ENCODE measurements at places on chromosomes 3 and 15.

DNA sequence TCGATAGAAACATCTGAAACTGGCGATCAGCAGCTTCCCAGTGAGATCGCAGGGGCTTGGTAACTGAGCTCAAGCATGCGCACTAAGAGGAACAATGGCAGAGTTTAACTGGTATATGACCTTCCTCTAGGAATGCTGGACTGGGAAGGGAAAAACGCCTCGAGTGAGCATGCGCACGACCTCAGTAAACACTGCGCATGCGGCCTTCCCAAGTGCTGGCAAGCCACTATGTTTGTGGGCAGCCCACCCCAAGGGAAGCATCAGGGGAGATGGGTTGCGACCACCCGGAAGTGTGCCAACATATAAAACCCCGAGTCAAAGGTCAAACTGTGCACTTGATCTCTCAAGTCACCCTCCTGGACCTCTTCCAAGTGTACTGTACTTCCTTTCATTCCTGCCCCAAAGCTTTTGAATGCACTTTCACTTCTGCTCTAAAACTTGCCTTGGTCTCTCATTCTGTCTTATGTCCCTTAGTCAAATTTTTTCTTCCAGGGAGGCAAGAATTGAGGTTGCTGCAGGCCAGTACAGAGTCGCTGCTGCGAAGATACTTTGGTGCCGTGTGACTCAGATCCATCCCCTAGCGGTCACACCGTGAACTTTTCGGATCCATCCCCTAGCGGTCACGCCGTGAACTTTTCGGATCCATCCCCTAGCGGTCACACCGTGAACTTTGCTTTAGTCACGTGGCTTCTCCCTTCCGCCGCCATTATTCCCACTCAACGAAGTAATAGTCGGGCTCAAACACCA lies 243.3 kb downstream of the FAM43A start:
- no peak for DNase-seq
- H3K27ac ChIP-seq, result no peak overlapping the region
- no peaks in the 10 kb centered on the region for H3K36me3 ChIP-seq
- peaks cover 46% of the 10 kb centered on the region for H3K27me3 ChIP-seq
- no peaks in the 10 kb centered on the region for H3K4me1 ChIP-seq

DNA sequence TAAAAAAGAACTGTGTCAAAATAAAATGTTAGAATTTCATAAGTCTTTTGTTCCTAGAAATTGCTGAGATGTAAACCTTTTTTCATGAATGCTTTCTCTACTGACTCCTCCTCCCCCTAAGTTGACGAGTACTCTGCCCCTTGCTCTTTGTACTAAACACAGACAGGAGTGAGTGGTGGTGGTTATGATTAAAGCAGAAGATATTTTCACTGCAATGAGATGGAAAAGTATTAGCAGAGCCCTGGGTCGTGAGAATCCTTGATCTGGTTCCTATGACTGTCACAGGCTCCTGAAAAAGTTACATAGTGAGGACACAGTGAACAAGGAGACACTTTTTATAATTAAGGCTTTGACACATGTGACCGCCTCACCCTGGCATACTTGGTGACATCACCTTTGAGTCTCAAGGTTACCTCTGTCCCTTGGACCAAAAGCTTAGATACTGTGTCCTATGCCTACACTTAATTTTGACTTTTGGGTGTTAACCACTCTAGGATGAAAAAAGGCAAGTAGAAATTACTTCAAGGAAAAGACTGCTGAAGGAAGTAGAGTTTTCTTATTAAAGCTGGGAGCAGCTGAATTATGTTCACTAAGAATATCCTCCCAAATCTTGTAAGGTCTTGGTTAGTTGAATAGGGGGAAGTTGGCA lies 130.4 kb upstream of the LYSMD4 start:
- no peak overlapping the region for H3K27ac ChIP-seq
- H3K36me3 ChIP-seq, result no peaks in the 10 kb centered on the region
- no peak overlapping the region for H3K4me3 ChIP-seq
- no peaks in the 10 kb centered on the region for H3K27me3 ChIP-seq
- no peaks in the 10 kb centered on the region for H3K4me1 ChIP-seq
- DNase-seq, result no peak

GRCh38 chr15:36414670-36415069 lies 164.8 kb upstream of the CDIN1 start:
- H3K27ac ChIP-seq, result no peak overlapping the region
- H3K4me3 ChIP-seq, result no peak overlapping the region
- no peaks in the 10 kb centered on the region for H3K4me1 ChIP-seq
- no peaks in the 10 kb centered on the region for H3K27me3 ChIP-seq
- H3K36me3 ChIP-seq, result no peaks in the 10 kb centered on the region

GRCh38 chr15:88949734-88950400 lies 36.7 kb upstream of the MFGE8 start:
- no peaks in the 10 kb centered on the region for H3K27me3 ChIP-seq
- no peaks in the 10 kb centered on the region for H3K36me3 ChIP-seq
- H3K27ac ChIP-seq, result no peak overlapping the region
- no peaks in the 10 kb centered on the region for H3K4me1 ChIP-seq
- DNase-seq, result no peak
- no peak overlapping the region for H3K4me3 ChIP-seq

DNA sequence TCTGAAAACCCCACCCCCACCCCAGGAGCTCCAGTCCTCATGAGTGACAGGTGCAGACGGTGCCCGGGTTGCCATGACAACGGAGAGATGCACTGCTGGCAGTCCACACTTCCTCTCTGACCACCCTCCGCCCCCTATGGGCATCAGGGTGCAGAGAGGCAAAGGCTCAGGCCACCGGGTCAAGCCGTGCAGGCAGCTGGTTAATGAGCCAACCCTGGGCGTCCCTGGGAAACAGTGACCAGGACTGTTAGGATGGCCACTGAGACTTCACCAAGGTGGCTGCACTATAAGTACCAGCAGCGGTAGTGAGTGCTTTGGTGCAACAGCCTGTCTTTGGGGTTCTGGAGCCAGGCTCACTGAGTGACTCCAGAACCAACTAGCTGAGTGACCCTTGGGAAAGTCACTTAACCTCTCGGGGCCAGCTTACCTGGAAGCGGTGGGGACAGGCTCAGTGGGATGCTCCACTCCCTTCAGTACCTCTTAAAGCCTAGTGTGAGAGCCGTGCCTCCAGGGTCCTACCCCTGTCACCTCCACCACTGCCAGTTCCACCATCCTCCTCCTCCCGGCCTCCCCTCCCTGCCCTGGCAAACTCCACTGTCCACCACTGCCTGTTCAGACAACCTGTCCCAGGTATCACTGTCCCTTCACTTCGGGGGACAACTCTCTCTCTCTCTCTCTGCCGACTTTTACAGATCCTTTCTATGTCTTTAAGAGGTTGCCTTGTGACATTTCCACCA lies 121.0 kb upstream of the PRR20G start:
- H3K27ac ChIP-seq, result no peak overlapping the region
- peaks cover 46% of the 10 kb centered on the region for H3K27me3 ChIP-seq
- no peak overlapping the region for H3K4me3 ChIP-seq
- no peaks in the 10 kb centered on the region for H3K4me1 ChIP-seq

Data from activated T-cell treated with anti-CD3 and anti-CD28 coated beads, Interleukin-2, amount 50 U/mL, for 24 hours (primary cell).